ENCODE measurements at places on chromosomes 3 and 15.

DNA sequence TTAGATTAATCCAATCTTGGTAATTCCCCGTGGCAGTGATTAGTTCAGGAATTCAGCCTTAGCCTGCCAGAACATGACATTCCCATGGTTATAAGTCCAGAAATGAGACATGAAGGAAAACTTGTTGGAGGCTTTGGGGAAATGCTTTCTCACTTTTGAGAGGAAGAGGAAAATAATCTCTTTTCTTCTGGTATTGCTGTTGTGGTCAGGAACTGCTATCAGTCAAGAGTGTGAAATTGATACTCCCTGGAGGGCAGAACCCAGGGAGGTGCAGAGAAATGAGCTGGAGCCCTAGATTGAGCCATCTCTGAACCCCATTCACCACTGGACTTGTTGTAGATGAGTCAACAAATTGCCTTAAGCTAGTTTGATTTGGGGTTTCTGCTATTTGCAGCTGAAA, 38.6 kb upstream of the APH1B start:
- DNase-seq, result no peak

- no peak for DNase-seq
These were observed 1.6 kb downstream of the CYP11A1 start for GRCh38 chr15:74365598-74366445.

- no peak for DNase-seq
These were observed 2.5 kb upstream of the ADIPOQ start for GRCh38 chr3:186839874-186840641.

DNA sequence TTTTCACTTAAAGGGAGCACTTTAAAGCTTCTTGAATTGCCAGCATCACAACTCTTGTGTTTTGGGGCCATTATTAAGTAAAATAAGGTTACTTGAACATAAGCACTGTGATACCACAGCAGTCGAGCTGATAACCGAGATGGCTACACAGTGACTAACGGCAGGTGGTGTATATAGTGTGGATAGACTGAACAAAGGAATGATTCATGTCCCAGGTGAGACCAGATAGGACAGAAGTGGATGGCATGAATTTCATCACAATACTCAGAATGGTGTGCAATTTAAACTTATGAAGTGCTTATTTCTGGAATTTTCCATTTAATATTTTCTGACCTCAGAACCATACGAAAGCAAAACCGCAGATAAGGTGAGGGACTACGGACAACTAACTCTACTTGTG, 40.2 kb downstream of the PBRM1 start:
- no peak for DNase-seq

GRCh38 chr15:53378096-53378800, 381.2 kb downstream of the WDR72 start:
- no peak for DNase-seq

DNA sequence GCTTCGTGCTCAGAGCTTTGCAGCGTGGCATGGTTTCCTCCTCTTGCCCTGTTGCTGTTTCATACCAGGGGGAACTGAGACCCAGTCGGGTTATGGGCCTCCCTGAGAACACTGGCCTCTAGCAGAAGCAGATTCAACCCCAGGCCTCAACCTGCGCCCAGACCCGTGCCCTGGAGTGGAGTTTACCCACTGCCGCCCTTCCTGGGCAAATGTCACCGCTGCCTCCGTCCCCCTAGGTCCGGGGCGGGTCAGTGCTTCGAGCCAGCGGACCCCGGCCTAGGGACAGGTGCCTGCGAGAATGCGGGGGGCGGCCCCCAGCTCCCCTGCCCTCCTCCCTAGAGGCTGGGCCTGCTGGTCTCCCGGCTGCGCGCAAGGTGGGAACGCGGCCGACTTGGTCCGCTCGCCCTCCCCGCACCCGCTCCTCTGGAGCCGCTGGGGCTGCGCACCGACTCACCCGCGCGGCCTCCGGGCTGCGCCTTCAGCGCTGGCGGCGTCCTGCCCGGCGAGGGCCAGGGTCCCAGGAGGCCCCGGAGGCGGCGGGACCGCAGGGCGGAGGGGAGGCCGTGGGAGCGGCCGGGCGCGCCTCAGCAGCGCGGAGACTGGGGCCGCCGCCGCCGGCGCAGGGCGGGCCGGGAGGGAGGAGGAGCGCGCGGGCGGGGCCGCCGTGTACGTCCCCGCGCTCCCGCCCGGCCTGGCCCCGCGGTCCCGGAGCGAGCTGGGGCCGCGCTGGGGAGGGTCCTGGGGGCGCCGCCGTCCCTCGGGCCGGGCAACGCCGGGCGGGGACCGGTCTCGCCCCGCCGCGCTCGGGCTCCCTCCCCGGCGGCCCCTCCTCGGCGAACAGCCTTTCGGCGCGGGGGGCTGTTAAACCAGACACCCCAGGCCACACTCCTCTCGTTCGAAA, at the start of gene PIGZ:
Gene PIGZ, minus strand, starts transcription at position 601 of the 901 bp plus-strand sequence. CDS start 16,802 bp downstream, outside the sequence.
- DNase-seq, result peak; percentile 81

- DNase-seq, result no peak
These were observed 1.0 kb downstream of the ULK3 start for GRCh38 chr15:74841891-74842373.

DNA sequence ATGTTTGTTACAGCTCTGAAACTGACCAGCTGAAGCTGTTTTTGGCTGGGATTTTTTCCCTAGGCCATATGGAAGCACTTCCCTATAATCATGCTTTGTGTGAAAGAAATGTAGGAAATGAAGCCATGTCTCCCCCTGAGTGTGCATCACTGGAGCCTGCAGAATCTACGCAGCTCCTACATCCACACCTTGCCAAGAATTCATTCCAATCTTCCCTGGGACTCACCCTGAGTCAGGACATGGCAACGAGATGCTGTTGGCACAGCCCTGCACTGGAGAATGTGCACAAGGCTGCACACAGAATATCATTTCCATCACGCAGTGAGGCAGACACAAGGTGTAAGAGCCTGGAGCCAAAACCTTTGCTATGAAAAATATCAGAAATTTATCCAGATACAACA, 189.5 kb downstream of the ADAMTSL3 start:
- no peak for DNase-seq

DNA sequence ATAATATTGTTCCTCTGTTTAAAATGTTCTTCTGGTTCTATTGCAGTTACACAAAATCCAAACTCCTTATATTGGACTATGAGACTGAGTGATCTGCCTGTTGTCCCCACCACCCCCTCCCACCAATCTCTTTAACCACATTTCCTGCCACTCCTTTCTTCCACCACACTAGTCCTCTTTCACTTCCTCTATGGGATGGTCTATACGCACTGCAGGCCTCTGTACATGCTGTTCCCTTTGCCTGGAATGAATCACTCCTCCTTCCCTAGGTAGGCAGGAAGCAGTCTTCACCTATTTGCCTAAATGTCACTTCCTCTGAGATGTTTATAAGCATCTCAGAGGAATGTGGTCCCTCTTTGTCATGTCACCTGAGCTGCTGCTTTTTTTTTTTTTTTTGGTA, 4.0 kb downstream of the MAP2K1 start:
- DNase-seq, result no peak

- no peak for DNase-seq
These were observed 589 bp upstream of the SENP5 start for GRCh38 chr3:196867155-196867506.

DNA sequence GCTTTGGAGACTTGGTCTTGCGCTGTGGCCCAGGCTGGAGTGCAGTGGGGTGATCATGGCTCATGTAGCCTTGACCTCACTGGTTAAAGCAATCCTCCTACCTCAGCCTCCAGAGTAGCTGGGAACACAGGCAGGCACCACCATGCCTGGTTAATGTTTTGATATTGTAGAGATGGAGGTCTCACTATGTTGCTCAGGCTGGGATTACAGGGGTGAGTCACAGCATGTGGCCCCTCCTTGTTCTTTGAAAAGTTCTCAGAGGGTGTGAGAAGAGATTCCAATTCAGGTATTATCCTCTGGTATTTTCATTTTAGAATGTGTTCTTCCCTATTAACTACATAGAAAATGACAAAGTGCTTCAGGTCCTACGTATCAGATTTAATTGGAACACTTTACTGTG, 51.9 kb upstream of the RPL32 start:
- no peak for DNase-seq

DNA sequence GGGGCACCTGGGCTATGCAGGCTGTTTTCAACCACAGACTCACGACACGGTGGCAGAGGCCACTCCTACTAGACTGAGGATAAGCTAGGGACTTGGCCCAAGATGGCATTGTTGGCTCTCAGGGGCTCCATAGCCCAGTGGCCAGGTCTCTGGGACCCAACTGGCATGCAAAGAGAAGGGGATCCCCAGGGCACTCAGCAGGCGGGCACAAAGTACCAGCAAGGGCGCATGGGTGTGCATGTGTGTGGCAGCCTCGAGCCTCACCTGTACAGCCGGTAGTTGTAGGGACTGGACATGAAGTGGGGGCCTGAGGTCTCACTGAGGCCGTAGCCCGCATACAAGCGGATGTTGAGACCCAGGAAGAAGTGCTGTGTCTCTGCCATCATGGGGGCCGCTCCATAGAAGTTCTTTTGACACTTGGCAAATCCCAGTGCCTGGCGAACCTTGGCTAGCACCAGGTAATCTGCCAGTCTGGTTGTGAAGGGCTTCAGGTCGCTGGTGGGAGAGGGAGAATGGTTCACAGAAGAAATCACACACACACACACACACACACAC, 30.2 kb downstream of the IDH3A start:
- DNase-seq, result no peak

DNA sequence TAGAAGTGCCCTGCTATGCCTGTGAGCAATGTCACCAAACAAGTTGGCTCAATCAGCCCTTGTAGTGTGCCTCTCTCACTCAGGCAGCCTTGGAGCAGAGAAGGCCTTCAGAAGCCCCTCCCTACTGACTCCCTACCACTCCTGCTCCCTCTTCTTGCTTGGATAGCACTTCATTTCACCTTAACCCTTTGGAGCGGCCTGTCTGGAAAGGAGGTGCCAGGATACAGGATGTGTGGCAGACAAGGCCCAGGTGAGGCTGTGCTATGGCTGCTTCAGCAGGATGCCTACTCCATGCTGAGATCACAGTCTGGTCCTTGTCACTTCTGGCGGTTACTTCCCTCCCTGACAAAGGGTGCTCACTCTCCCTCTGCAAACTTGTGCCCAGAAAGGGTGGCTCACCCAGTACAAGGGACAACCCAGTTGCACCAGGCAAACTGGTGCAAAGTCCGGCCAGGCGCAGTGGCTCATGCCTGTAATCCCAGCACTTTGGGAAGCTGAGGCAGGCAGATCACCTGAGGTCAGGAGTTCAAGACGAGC, 1.1 kb downstream of the MON1A start:
- no peak for DNase-seq

DNA sequence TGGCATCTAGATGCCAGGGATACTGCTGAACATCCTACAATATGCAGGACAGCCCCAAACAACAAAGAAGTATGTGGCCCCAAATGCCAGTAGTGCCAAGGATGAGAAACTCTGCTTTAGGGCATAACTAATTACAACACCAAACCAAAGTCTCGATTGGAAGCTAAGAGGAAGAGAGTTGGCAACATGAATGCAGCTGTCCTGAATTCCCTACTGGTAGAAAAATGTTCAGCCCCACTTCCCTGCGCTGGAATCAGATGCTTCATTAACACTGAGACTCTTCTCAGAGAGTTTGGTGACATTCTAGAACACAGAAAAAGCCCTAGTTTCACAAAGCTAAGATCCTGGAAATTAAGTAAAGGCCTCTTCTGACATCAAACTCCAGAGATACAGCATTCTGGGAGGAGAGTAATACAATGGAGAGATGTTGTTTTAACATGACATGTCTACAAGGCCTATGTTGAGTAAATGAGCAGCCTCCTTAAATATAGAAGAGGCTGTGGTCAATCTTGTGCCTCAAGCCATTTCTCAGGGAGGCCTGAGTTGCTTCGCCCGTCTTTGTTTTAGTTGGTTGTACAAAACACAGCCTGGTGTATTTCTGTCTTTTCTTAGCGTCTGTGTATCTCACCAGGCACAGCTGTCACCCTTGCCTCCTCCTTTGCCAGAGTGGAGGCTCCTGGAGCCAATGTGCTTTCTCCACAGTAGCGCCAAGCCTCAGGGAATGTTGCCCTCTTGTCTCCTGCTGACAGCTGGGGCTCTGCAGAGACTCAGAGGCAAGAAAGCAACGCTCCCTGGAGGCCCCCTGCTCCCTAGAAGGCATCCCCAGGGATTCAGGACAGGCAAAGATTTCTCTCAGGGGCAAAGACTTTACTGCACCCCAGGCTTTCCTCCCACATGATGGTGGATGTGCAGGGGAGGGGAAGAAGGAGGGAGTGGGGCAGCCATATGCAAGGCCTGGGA, 25.1 kb upstream of the CTNNB1 start:
- DNase-seq, result no peak

- no peak for DNase-seq
These were observed 388.5 kb downstream of the VPS13C start for GRCh38 chr15:61671736-61672135.

DNA sequence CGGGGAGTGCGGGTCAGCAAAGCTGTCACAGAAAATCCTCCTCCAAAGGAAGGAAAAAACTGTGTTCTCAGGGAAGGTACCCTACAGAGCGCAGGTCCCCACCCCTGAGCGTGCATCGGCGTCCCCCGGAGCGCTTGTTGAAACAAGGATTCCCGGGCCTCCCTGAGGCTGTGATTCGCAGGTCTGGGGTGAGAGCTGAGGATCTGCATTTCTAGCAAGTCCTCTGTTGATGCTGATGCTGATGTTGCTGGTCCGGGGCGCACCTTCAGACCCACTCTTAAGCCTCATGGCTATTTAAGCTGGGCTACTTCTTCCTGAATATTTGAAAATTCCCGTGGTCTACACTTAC, 226.2 kb upstream of the IGF1R start:
- DNase-seq, result no peak

- no peak for DNase-seq
These were observed 19.8 kb upstream of the TM4SF4 start for GRCh38 chr3:149454746-149455145.

- no peak for DNase-seq
These were observed 194.3 kb downstream of the RORA start for GRCh38 chr15:61034678-61035291.

DNA sequence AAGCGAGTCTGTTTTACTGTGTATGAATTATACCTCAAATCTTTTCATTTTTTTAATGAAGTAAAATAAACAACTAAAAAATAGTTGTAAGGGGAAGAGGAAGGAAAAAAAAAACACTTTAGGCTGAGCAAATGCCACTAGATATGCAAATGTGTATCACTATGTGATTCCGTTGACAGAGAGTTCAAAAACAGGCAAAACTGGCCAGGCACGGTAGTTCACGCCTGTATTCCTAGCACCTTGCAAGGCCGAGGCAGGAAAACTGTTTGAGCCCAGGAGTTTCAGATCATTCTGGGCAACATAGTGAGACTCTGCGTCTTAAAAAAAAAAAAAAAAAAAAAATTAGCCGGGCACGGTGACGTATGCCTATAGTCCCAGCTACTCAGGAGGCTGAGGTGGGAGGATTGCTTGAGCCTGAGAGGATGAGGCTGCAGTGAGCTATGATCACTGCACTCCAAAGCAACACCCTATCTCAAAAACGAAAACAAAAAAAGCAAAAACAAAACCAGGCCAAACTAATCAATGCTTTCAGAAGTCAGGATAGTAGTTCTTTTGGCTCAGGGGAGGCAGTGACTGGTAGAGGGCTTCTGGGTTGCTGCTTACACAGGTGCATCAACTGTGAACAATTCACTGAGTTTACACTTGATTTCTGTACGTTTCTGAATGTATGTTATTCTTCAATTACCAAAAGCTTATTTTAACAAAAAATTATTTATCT, 7.4 kb downstream of the PRC1 start:
- DNase-seq, result no peak
